GM04503 (cell line): ENCODE measurements at places on chromosomes 4 and X.

DNA sequence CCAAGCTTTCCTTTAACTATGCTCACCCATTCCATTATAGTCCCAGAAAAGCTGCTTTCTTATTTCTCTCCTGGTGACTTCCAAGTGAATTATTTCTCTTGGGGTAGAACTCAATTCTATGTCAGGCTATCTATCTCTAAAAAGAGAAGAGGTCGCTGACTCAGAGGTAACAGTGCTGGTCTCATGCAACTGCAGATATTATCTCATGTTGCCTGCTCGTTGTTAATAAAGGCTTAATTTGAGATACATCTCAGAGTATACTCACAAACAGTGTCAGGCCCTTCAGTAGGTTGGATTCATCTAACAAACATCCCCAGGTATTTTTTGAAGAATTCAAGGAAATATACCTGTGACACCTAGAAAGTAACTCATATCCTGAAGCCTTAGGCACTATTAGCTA lies 2.7 kb downstream of the TMEM154 start:
- DNase-seq = no peak

DNA sequence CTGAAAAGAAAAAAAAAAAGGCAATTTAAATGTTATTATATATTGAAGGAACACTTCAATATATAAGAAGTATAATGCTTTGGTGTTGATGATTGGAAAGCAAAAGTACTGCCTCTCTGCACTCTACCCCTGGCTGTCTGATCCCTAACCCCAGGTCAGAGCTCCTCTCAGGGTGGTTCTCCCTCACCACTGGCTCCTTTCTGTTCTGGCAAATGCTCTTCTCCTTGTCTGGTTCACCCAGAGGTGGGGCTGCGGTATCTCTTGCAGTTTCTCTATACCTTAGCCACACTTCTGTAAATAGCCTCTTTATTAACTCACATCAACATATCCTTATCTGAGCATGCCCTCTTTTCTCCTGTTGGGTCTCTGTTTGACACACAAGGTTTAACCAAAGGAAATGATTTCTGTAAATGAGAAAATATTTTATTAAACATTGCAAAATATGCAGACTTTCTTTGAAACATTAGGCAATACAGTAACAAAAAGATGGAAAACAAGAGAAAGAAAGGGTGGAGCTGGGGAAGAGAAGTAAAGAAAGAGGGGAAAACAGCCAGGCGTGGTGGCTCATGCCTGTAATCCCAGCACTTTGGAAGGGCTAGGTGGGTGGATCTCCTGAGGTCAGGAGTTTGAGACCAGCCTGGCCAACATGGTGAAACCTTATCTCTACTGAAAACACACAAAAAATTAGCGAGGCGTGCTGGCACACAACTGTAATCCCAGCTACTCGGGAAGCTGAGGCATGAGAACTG lies 45.7 kb downstream of the ING2 start:
- DNase-seq = no peak

GRCh38 chr4:108193886-108194672 lies 25.3 kb upstream of the LEF1 start:
- no peak for DNase-seq

GRCh38 chr4:140851032-140851636 lies 94.9 kb upstream of the TBC1D9 start:
- no peak for DNase-seq

GRCh38 chr4:87824352-87824751 lies 8.4 kb upstream of the MEPE start:
- DNase-seq = no peak

DNA sequence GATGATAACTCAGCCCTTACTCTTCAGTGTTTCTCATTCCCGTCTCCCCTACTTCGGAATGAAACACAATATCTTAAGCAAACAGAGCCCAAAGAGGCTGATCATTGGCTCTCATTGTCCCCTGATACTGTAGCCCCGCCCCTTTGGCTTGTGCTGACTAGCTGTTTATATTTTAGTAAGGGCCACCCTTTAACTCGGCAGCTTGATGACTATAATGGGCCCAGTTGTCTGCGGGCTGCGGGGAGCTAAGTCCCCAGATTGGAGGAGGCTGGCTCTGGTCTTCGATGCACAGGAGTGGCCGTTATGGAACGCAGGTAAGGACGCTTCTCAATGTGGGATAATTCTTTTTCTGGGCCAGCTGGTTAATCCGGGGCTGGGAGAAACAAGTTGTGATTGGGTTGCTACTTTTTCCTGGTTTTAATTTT lies at the start of gene TRIM2:
TSS of gene TRIM2 (plus strand) at position 197 of the 425 bp plus-strand sequence. CDS start at position 285, 88 bp downstream.
- no peak for DNase-seq

GRCh38 chr4:71441186-71442169 lies 102.7 kb downstream of the SLC4A4 start:
- no peak for DNase-seq
